ENCODE measurements at places on chromosomes 12 and 14.

DNA sequence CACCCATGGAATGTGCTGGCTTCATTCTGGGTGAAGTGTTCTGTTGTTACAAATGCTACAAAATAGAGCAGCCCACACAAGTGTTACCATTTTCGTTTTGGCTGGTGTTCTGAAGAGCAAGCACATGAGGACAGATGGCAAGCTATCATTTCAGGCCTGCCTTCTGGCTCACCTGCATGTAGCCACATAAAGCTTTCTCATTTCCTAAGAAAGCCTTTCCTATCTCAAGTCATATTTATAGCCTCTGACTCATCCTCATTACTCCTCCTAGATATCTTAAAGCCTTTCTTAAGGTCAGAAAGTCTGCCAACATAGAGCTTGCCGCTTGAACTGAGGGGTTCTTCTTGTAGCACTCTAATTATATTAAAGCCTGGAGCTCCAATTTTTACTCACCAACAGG, 89.0 kb downstream of the PTPRR start:
- DNase-seq = no peak

GRCh38 chr12:88946372-88946997, 366.2 kb upstream of the KITLG start:
- DNase-seq = no peak

DNA sequence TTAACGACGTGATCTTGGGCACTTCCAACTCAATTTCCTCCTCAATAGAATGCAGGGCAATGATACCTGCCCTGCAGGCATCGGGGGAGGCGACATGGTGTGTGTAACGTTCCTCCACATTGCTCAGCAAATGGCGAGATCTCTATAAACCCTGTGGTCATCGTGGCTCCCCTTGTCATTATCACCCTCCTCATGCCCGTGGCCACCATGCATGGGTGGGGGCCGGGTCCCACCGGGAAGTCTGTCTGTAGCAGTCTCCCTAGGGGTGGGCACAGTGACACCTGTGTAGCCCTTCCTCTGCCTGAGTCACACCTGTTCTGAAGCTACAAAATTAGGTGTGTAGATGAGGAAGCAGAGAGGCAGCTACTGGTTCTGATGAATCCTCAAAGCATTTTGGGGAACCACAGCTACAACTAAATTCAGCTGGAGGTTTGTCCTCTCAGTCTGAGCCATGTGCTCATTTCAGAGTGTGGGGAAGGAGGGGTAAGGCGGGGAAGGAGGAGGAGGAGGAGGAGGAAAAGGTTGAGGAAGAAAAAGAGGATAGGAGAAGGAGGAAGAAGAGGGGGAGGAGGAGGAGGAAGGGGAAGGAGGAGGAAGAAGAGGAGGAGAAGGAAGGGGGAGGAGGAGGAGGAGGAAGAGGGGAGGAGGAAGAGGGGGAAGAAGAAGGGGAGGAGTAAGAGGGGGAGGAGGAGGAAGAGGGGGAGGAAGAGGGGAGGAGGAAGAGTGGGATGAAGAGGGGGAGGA, 11.0 kb upstream of the CACNA2D4 start:
- DNase-seq = no peak

DNA sequence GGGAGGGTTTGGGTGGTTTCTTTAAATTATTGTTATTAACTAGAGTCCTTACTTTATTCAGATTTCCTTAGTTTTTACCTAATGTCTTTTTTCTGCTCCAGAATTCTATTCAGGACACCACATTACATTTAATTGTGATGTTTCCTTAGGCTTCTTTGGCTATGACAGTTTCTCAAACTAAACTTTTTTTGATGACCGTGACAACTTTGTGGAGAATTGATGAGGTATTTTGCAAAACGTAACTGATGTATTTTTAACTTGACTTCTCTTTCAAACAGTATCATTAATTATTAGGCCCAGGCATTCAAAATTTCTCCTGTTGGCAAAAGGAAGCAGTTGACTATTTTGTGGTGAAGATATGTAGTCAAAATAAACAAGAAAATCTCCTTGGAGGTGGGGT, 10.5 kb downstream of the RNASE6 start:
- no peak for DNase-seq

DNA sequence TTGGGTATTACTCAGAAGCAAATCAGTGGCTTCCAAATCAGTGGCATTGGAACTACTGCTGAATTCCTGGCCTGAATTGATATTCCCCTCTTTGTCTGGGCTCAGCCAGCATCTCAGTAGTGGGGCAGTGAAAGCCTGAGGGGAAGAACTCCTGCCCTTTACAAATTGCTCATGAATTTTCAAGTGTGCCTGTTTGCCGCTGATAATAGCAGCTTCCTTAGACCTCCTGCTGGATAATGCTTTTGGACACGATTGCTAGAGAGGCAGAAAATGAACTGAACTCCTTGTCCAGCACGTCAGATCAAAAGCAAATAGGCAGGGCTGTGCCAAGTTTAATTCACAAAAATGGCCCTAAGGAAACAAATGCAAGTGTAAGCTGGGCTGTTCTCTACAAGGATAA, 91.3 kb upstream of the GZMB start:
- DNase-seq = no peak

DNA sequence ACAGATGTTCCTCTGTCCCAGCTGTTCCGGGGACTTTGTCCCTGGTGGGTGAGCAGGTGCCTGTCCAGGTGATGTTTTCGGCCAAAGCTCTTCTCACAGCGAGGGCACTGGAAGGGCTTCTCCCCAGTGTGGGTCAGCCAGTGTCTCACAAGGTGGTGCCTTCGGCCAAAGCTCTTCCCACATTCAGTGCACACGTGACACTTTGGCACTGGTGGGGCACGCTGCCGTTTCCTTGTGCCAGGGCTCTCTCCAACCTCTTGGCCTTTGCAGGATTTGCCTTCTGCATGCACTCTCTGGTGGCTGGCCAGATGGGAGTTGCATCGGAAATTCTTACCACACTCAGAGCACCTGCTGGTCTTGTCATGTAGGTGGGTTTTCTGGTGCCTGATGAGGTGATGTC, 7.7 kb downstream of the ZNF641 start:
- DNase-seq = no peak

DNA sequence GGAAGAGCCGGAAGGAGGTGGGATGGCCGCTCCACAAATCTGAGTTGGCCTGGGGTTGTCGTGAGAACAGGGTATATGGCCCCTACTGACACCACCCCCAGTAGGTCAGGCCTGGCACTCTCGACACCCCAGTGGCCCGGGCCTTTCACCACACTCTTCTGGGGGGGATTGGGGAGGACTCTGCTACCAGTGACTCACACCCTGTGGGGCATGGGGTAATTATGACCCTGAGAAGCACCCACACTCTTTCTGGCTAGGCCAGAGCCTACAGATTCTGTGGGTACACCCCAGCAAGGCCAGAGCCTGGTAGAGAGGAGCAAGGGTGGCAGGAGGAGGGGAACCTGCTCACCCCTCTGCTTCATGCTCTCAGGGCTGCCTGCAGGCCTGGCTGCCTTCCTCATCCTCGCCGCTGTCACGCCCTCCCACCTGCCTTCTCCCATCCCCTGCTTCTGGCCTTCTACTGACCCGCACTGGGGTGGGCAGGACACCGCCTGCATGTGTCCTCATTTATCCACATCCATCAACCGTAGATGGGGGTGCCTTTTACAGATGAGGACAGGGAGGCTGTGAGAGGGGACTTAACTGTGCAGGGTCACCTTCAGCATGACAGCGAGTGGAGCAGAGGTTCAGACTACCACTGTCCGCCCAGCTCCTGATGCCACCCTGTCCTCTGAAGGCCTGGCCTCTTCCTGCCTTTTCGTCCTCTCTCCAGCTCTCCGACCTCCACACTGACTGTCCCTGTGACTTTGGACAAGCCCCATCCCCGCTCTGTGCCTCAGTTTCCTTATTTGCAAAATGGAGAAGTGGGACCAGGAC, 18.4 kb downstream of the ASB2 start:
- no peak for DNase-seq

DNA sequence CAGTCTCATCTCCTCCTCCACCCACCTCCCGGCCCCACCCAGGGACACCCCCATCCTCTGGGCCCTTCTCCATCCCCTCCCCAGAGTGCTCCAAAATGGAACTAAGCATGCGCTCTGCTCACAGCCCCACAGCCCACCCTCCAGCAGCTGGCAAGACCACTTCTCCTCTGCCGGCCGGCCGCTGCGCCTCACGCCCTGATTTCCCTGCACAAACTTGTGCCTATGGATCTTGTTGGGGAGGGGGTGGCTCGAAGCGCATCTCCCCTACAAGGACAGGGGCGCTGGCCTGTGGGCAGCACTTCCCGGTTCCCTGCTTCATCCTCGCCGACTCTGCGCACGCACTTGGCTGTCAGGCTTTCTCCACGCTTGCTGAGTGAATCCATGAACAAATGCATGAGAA, 19.5 kb upstream of the NUDT14 start:
- no peak for DNase-seq

- no peak for DNase-seq
Measured at GRCh38 chr14:104307246-104307626, 168.8 kb downstream of the KIF26A start.

- DNase-seq = no peak
Measured at GRCh38 chr14:100679153-100679552, 47.5 kb upstream of the DLK1 start.

- no peak for DNase-seq
Measured at GRCh38 chr14:68888883-68889282, 90.2 kb downstream of the ACTN1 start.

- no peak for DNase-seq
Measured at GRCh38 chr12:98863167-98863566, 218.1 kb downstream of the APAF1 start.

GRCh38 chr14:84857571-84857970, 672.4 kb upstream of the FLRT2 start:
- DNase-seq = no peak

DNA sequence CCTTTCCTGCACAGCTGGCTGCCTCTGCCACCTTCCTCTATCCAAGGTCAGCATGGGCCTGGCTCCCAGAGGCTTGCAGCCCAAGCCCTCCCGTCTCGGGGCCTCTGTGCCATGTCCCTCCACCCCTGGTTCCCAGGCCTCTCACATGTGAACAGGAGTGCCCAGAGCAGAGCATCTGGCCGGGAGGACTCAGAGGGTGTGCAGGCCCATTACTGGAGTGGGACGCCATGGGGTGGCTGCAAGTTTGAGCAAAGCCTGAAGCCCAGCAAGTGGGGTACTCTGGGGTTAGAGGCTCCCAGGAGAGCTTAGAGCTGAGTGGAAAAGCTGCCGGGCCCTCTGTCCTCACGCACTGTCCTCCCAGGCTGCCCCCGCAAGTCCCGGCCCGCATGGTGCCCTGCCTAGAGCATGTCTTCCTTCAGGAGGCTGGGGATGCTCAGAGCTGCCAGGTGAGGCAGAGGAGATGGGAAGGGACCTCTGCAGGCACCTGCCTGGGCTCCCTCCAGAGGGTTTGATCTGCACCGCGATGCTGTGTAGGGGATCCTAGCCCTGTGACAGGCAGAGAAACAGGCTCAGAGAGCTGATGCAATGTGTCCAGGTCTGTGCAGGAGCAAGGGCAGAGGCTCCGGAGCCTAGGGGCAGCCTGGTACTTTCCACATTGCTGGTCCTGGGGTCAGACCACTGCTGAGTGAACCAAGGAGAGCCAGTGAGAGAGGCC, 39.8 kb downstream of the DIO3 start:
- no peak for DNase-seq

GRCh38 chr12:100995201-100995600, 200.6 kb downstream of the ANO4 start:
- no peak for DNase-seq

- no peak for DNase-seq
Measured at GRCh38 chr12:119689935-119690500, 22.1 kb downstream of the PRKAB1 start.

DNA sequence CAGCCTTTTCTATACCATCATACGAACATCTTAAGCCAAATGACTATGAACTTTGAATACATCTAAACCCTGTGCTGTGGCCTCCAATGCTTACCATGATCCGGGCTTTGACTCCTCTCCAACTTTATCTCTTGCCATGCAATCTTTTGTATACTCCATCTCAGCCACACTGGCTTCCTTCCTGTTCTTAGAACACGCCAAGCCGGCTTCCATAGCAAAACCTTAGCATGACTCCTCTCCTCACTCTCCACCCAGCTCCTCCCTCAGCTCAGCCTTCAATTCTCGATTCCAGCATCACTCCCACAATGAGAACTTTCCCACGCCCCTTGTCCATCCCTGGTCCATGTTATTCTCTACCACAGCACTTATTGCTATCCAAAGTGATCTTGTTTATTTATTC, 228.3 kb downstream of the NTF3 start:
- no peak for DNase-seq

- no peak for DNase-seq
Measured at GRCh38 chr12:89636052-89636775, 72.4 kb downstream of the ATP2B1 start.

DNA sequence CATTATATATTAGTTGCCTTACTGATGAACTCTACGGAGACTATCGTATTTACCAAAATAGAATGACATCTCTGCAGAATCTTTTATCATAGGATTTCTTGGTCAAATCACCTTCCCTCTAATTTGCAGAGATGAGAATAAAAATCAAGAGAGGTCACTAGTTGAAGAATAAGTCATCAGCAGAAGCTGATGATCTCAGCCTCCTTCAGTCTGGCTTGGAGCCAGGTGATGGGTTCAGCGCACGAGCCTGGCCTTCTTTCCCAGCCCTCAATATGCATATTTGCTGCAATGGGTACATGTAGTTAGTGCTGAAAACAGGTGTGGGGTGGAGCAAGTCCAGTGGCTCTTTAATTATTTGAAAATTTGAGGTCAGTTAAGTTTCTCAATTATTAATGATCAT, 19.2 kb upstream of the EMP1 start:
- no peak for DNase-seq
